CD4-positive, alpha-beta memory T cell (primary cell): ENCODE measurements at places on chromosomes 12 and 14.
A peak's percentile ranks its signal among the peaks of the same experiment; 100 is the strongest.

DNA sequence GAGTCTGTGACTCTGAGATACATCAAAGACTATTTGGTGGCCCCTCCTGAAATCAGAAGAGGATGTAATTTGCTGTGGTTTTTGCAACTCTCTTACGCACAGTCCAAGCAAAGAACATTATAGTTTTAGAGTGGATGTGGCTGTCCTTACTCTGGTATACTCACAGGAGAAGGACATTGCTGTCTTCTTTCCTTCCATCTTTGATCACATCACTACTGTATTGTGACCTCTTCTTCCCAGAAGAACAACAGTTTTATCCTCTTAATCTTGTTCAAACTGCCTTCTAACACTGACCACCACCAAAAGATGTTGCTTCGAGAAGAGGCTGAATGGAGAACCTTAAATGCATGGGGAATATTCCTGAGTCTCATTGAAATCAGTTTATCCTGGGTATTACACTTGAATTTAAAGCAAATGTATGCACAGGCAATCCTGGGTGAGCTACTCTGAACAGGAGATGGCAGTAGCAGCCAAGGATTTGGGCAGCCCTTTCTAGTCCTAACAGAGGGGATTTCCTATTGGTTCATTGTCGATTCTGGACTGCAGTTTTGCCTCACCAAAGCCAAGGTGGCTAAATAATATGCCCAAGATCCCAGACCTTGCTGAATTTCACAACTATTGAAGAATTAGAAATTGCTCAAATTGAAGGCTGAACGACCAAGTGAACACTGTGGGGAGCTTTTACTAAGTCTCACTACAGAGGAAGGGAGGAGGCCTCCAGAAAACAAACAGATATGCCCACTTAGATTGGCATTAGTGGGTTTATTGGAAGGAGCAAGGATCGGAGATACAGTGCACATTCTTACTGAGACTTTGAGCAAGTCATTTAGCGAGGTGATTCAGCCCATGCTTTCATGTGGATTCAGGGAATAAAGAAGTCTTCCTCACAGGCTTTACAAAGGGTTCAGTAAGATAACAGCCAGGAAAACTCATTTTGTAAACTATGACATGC is 282.8 kb downstream of the PAWR start:
- no peak for DNase-seq

DNA sequence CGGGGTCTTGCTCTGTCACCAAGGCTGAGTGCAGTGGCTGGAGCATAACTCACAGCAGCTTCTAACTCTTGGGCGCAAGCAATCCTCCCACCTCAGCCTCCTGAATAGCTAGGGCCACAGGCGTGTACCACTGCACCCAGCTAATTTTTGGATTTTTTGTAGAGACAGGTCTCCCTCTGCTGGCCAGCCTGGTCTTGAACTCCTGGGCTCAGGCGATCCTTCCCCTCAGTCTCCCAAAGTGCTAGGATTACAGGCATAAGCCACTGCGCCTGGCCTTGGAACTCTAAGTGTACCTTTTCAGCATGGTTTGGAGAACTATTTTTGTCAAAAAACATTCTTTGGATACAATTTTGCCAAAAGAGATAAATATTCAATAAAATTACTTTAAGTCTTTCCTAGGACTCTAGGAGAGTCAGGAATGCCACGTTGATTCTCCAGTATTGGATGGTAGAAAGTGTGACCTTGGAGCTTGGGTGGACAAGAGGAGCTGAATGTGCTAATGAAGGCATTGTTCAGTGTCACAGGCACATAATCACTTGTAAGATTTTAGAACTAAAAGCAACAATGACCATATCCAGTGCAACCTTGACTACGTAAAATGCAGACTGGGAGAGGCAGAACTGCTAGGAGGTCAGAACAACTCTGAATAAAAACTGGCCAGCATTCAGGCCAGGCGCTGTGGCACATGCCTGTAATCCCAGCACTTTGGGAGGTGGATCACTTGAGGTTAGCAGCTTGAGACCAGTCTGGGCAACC is 2.8 kb downstream of the SRSF9 start:
- peak; percentile 49 for DNase-seq

GRCh38 chr14:33449268-33449667 is 501.6 kb downstream of the EGLN3 start:
- DNase-seq, result no peak

GRCh38 chr12:97408363-97408762 is 54.2 kb upstream of the RMST start:
- no peak for DNase-seq

DNA sequence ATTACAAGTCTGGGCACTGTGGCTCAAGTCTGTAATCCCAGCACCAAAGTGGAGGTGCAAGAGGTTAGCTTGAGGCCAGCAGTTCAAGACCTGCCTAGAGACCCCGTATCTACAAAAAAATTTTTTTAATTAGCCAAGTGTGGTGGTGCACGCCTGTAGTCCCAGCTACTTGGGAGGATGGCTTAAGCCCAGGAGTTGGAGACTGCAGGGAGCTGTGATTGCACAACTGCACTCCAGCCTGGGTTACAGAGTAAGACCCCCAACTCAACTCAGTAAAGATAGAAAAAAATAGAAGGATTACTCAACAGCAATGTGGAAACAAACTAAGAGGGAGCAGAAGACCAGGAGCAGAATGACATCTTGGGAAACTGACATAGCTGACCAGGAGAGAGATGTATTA is 13.3 kb downstream of the SBNO1 start:
- no peak for DNase-seq

- DNase-seq, result no peak
Measured at GRCh38 chr14:49755378-49755777, 12.6 kb upstream of the KLHDC2 start.

GRCh38 chr14:72574715-72575114 is 319.2 kb downstream of the DPF3 start:
- no peak for DNase-seq

DNA sequence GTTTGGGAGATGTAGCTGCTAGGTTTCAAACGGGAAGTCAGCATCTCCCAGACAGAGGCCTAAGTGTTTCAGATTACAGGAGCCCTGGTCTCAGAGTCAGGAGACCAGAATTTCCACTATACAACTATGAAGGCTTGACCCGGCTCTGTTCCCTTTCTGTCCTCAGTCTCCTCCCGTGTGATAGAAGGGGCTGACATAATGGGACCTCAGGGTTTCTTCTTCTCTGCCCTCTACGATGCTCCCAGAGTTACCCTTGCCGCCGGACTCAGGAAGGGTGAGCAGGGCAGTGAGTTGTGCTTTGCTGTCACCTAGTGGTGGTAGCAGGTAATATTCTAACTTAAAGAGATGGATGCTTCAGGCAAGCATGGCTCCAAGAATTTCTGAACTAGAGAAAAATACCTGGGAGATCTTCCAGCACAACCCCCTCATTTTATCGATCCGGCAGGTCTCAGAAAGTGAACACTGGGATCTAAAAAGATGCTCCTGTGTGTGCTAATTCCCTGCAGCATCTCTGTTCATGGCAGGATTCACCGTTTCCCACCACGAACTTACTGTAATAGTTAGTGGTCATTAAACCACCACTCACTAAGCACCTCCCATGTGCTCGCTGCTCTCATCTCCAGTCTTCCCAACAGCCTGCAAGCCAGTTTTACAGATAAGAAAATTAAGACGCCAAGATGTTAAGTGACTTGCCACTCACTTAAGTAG is 84.4 kb downstream of the VWF start:
- DNase-seq, result no peak

DNA sequence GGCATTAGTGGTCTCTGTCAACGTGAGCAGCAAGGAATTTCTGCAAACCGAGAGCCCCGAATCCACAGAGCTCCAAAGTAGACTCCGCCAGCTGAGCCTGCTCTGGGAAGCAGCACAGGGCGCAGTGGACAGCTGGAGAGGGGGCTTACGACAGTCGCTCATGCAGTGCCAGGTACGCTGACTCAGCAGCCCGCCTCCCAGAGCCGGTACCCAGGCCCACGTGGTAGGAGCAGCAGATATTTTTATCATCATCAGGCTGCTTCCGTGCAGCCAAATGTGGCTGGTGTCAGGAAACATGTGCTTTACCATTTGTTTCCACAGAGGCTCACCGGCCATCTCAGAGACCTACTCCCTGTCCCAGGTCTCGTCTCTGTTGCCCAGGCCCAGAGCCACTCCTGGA is 73.7 kb downstream of the ESR2 start:
- DNase-seq, result no peak

- no peak for DNase-seq
Measured at GRCh38 chr14:104224506-104225277, 86.3 kb downstream of the KIF26A start.

- no peak for DNase-seq
Measured at GRCh38 chr12:2801044-2801783, 6.4 kb downstream of the FKBP4 start.

DNA sequence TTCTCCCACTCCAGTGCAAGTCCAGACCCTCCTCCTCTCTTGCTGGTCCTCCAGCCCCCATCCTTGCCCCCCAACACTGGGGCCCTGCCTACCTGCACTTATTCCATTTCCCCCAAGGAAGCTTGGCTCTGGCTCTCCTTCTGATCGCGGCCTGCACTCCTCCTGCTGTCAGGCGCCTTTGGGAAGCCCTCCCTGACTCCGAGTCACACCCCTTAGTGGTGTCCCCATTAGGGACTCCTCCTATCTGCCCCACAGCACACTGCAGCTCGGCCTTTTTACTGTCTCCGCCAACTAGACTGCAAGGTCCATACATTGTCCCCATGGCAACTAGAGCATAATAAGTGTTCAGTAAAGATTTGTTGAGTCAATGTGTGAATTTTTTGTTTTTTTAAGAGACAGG is 32.9 kb downstream of the FIGNL2 start:
- DNase-seq, result no peak

GRCh38 chr14:54108481-54109471 is 152.2 kb upstream of the BMP4 start:
- no peak for DNase-seq

DNA sequence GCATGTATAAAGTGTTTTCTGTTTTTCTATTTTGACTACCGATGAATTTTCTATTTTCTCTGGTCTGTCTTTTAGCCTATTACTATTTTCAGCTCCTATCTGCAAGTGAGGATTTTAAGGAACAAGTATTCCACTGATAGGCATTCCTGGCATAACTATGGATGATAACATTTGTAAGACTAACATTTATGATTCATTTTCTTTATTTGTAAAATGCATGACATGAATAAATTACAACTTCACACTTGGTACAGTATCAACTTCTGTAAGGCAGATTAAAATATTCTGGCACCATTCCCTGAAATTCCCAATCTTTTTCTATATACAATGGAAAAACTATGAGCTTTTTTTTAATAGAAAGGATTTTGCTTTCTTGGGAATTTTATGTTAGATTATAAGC is 121.0 kb upstream of the GARIN2 start:
- DNase-seq, result no peak

- no peak for DNase-seq
Measured at GRCh38 chr14:97806891-97807290, 1009.7 kb downstream of the VRK1 start.

DNA sequence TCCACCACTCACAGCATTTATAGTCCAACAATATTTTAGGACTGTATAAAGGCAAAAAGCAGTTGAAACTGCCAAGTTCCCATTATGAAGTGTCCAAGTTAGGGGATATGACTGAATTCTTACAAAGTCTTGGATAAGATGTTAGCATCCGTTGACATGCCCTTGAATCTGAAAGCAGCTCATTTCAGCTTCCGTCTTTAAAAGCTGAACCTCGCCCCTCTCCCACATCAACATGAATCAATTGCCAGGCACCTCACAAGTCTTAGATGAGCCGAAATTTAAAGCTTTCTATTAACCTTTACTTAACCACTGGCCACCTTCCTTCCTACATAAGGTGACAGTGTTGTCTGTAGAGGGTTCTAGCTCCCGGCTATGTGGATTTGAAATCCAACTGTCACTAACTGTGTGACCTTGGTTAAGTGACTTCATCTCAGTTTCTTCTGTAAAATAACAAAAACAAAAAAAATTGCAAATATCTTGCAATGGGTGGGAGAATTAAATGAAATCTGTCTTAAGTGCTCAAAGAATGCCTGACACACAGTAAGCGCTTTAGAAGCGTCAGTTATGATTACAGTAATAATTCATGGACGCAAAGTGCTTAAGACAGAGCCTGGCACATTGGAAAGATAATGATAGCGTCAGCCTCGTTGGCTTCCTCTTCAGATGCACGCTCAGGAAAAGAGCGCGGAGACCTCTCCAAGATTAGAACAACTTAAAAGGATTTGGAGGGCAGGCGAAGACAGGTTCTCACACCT is 1.2 kb downstream of the PPP1CC start:
- peak; percentile 41 for DNase-seq

DNA sequence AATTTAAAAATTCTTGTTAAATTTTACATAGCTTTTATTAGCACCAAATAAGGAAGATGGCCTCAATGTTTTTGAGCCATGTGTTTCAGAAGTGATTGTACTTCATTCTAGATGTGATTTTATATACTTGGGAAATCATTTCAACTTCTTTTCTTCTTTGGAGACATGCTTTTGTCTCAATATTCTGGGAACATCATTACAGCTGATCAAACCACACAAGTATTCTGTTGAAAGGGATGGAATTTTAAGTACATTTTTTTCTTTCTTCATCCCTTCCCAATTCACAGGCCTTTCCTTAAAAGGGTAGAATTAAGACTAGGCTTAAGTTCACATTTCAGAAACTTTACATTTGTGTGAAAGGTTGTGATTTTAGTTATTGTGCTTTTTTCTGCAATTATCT is 66.4 kb downstream of the PAPOLA start:
- DNase-seq, result no peak

DNA sequence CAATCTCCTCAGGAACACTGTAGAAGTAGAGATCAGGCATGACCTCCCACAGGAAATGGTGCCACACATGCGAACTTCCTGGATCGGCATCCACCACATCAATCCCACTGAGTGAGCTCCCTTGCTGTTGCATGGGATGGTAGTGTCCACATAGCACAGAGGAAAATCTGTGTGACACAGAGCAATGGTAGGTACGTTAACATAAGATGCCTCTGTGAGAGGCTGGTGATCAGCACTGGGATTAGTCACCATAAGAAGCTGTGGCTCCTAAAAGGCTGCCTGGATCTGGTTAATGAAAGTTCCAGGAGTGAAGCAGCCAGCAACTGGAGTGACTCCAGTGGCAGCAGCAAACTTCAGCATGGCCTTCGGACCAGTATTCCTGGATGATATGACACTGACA is 21.8 kb downstream of the WDHD1 start:
- DNase-seq, result no peak

DNA sequence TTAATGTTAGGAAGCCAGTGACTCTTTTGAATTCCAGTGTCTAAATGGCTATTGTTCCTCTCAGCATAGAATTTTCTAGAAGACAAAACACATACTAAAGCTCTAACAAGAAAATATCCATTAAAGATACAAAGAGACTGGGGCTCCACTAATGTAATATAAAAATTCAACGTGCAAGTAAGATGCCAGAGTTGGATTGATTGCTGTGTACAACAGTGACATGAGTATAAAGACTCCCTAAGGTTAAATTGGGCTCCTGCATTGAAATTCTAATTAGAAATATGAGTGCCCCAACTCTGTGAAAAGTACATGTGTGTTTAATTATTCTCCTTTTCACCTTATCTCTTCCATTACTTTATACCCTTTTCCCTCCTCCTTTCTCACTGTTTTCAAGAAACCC is 253.6 kb upstream of the G2E3 start:
- no peak for DNase-seq

GRCh38 chr14:92546347-92547053 is 32.9 kb downstream of the RIN3 start:
- no peak for DNase-seq

GRCh38 chr14:21795456-21795855 is 121.8 kb upstream of the OR4E1 start:
- no peak for DNase-seq

GRCh38 chr12:113058553-113058952 is 2.0 kb downstream of the DTX1 start:
- DNase-seq, result no peak
